Stomach (tissue), 19 donors: ENCODE measurements at places on chromosomes 12 and 14. TPM values are rescaled to one million over a fixed set of nuclear protein-coding genes. Genes with fewer than 3 reads are reported as not detected.

The GAS2L3 gene
- total RNA-seq, result 7.8 TPM

The GALNT16 gene
- 0.58 TPM for total RNA-seq

The LGR5 gene
- 0.58 TPM for total RNA-seq

The JPH4 gene
- 1.1 TPM for total RNA-seq

The ASB2 gene
- 39.1 TPM for total RNA-seq

The PLEKHG3 gene
- total RNA-seq, result 27.2 TPM

The AKAP6 gene
- total RNA-seq, result 3.5 TPM

The NEUROD4 gene
- not detected for total RNA-seq

The AMIGO2 gene
- 4.0 TPM for total RNA-seq

The TAS2R43 gene
- not detected for total RNA-seq

The FGD4 gene
- total RNA-seq, result 131 TPM

The MANSC4 gene
- total RNA-seq, result not detected

The NCKAP5L gene
- total RNA-seq, result 16.5 TPM

The OTX2 gene
- not detected for total RNA-seq

The SLC11A2 gene
- total RNA-seq, result 94.2 TPM

The PDE3A gene
- 47.3 TPM for total RNA-seq

The SERPINA10 gene
- not detected for total RNA-seq

- DNase-seq, result no peak
Measured at GRCh38 chr12:114562654-114563053, 121.3 kb downstream of the TBX3 start.

- DNase-seq, result no peak
Measured at GRCh38 chr12:108561852-108562347, 496 bp upstream of the ISCU start.

DNA sequence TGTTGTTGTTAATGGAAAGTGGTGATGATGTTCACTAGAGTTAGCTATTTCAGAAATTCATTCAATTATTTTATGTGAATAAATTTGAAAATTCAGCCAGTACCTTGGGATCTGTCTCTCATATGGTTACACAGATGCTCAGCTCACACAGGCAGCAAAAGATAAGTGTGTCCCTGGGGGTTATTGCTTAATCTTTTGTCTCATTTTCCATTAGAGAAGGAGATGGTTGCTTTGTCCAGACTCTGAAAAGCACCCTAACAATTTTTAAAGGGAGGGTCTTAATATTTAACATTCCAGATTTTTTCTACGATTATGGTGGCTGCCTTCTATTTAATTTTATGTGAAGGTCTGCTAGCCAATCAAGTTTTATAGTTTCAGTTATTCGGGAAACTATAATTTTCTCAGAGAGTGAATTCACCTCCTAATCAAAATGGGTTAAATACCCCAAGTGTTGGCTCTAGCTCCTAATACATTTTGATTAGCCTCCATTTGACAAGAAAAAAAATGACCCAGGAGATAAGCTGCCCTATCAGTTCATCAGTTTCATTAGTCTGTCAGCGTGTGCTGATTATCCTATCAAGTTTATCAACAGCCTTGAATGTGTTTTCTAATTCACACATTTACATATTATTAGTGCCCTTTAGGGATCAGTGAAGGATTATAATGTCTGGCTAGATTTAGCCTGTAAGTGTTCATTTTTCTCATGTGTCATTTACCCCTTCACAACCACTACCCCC, 282.1 kb downstream of the TMTC2 start:
- no peak for DNase-seq

DNA sequence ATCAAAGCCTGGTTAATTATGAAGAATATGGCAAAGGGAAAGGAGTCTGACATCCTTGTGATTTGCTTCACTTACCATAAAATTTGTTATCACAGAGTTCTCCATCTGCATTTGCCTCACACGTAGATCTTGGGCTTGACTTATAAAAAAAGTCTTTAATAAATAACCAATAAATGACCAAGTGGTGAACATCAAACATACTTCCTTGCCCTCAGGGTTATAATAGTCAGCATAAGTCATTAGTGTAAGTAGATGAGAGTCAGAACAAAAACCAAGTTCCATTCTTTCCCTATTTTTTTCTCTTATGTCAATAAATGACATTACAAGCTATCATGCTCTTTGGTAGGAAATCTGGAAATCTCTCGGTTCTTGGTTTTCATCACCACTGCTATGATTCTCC, 635.4 kb upstream of the ATXN7L3B start:
- no peak for DNase-seq

DNA sequence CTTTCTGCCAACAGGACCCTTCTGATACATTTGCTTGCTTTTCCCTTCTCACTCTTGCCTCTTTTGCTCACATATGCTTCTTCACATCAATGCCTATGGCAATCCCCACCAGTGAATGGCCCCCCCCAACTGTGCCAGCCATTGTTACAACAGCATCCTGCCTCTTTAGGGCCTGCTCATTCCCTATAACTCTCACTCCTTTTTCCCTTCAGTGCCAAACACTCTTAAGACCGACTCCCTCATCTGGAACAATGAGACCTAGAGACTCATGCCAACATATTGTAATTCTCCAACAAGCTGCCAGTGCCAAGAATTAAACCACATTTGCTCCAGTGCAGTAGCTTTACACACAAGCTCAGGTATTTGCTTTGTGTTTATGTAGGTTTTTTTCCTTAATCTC, 189.0 kb downstream of the SOX5 start:
- DNase-seq, result peak; percentile 39

- no peak for DNase-seq
Measured at GRCh38 chr12:23628806-23629205, 320.7 kb downstream of the SOX5 start.

DNA sequence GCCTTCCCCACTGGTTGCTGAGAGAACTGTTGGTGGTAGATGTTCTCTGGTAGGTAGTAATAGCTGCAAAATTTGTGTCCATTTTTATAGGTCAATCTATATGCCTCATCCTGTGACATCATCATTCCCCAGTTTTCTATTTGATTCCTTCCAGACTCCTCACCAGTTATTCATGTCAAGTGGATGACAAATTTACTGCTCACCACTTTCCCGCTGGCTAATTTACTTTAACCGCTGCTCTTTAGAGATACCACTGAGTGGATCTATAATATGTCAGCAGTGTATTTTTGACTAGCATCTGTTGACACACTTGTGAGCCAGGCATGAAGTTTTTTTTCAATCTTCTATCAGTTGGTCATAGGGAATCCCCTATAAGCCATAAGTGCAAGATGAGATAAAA, 24.6 kb downstream of the GPR65 start:
- no peak for DNase-seq

GRCh38 chr12:26800858-26801257, 32.1 kb downstream of the ITPR2 start:
- DNase-seq, result no peak

- no peak for DNase-seq
Measured at GRCh38 chr12:124321556-124322270, 26.8 kb downstream of the RFLNA start.

GRCh38 chr12:93530358-93530757, 42.1 kb upstream of the SOCS2 start:
- DNase-seq, result peak; percentile 36

- DNase-seq, result peak; percentile 37
Measured at GRCh38 chr12:19988459-19988873, 379.9 kb upstream of the PDE3A start.

- DNase-seq, result no peak
Measured at GRCh38 chr12:89988188-89988915, 279.7 kb upstream of the ATP2B1 start.

GRCh38 chr12:32159925-32160324, 53.3 kb downstream of the BICD1 start:
- DNase-seq, result peak; percentile 52

GRCh38 chr12:92921877-92922276, 7.2 kb downstream of the EEA1 start:
- DNase-seq, result no peak

GRCh38 chr12:131628023-131628740, 82.7 kb upstream of the SFSWAP start:
- no peak for DNase-seq

- DNase-seq, result no peak
Measured at GRCh38 chr12:82366197-82366596, 7.9 kb downstream of the METTL25 start.

DNA sequence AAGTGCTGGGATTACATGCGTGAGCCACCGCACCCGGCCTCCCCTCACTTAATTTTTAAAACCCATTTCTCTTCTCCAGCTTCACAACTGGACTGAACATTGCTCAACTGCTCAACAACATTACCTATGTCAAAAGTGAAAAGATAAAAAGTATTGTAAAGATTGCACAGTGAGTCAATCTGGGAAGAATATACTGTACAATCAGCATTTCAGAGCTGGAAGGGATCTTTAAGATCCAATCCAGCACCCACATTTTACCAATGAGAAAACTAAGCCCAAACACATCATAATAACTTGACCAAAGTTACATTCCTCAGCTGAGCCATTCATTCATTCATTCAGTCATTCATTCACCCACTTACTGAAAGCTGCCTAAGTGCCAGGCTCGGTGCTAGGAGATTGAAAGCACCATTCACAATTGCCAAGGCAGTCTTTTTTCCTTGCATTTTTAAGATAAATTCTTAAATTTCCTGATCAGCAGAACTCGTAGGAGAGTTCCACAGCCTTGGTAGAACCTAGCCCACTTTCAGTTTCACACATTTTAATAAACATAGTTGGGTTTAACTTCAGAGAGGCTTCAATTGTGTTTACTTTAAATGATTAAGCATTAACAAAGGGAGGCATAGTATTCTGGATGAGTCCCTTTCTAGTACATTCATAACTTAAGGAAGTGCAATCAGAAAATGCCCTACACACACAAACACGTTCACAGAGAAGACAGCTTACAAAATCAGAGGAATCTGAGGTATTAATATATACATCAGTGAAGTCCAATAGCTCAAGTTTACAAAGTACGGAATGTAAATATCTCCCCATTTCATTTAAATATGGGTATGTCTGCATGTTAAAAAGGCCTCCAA, 3.0 kb downstream of the GALNT4 start:
- no peak for DNase-seq

- DNase-seq, result no peak
Measured at GRCh38 chr14:49997991-49998390, 105.1 kb downstream of the ARF6 start.

DNA sequence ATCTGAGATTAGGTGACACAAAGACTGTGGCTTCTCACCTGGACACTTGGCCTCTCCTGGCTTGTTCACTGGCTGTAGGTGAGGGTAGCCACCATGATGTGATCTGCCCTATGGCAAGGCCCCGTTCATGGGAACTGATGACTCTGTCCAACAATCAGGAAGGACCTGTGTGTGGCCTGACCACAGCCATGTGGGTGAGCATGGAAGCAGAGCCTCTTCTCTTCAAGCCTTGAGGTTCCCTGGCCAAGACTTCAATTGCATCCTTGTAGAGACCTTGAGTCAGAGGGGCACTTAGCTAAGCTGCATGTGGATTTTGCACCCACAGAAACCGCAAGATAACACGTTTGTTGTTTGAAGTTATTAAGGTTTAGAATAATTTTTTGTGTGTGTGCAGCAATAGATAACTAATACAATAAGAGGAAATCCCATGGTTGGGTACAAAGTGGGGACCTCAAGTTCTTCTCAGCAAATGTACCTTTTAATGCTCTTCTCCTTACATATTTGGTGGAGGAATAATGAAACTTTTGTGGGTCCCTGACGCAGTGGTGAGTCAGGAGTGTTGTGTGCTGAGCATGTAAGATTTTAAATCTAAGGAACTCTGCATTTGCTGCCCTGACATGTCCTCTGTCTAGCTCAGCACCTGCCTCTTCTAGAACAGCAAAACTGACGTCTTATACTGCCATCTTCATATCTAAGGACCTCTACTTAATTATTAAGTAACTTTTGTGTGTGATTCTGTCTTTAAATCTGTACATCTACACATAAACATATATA, 27.5 kb upstream of the PLEKHG7 start:
- DNase-seq, result no peak

GRCh38 chr14:61698206-61698980, 3.1 kb downstream of the HIF1A start:
- DNase-seq, result no peak

GRCh38 chr14:76546426-76547221, 170.7 kb downstream of the ESRRB start:
- DNase-seq, result peak; percentile 37

- DNase-seq, result no peak
Measured at GRCh38 chr12:131734336-131735152, 23.7 kb downstream of the SFSWAP start.

DNA sequence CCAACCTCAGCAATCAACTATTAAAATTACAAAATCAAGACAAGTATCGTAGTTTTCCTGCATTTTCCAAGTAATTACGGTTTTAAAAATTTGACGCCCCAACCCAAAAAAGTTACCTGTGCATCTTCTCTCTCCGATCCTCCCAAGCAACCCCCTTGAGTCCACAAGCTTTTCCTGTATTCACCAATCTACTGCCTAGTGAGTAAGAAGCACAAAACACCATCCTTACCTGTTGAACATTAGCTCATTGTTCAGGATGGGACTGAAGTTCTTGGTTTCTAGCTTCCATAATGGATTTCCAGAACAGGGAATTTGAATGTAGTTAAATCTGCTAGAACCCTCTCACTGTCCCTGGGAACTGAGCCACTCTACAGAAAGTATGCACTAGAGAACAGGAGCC, 162.0 kb downstream of the PAX9 start:
- no peak for DNase-seq

GRCh38 chr12:1812650-1813302, 7.6 kb upstream of the LRTM2 start:
- no peak for DNase-seq

GRCh38 chr12:76020281-76020680, 11.3 kb downstream of the PHLDA1 start:
- peak; percentile 35 for DNase-seq

DNA sequence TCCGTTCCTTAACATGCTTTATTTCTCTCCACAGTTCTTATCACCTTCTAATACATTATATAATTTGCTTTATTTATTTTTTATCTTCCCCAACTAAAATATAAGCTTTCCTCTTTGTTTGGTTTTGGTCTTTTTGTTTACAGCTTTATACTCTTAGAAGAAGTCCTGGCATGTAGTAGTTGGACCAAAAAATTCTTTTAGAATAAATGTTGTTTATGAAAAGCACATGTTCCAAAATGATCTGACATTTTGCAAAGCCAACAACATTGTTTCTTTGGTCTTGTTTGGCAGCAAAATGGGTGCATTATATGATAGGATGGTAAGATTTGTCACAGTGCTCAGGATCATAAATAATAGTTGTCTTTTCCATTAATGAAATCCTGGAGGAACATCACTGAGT, 312.5 kb downstream of the LRIG3 start:
- DNase-seq, result no peak
